NCI-H1092 (cell line): ENCODE measurements at places on chromosomes 6 and 20.

DNA sequence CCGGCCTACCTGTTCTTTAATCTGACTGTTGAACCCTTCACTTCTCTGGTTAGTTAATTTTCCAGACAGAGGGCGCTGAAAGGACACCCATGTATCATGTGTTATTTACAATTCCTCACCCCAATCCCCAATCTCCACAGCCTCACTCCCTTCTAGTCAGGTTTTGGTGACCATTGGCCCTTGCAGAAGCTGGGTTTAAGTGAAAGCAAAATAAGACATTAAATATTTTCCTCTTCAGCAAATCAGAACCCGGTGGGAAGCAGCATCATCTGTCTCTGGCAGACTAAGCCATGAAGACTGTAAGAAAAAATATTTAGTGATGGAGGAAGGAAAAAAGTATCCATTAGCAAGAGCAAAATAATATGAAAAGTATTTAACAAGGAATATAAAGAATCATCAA, 9.4 kb upstream of the HLA-DQA1 start:
- DNase-seq, result no peak

- DNase-seq, result no peak
Measured at GRCh38 chr6:94735270-94735669, 842.1 kb upstream of the MANEA start.

DNA sequence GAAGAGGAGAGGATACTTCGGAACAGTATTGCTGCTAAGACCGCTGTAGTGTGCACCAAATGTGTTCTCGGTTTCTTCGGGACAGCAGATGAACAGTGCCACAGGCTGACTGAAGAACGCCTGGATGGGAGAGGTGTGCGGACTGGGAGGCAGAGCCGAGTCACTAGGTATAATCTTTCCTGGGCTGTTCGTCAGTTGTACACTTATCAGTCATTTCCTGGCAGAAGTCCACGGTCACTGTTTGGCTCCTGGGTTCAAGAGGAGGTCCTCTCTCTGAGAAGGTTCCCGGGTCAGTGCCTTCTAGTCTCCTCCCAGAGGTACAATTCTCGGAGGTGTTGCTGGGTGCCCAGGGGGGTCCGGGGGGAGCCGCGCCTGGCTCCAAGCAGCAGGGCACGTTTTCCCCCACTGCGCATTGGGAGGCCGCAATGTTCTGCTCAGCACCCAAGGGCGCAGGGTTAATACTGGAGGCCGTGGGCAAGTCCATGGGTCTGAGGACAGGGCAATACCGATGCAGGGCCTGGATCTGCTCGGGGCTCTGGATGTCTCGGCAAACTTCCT, 38.1 kb downstream of the GJA10 start:
- DNase-seq, result no peak

DNA sequence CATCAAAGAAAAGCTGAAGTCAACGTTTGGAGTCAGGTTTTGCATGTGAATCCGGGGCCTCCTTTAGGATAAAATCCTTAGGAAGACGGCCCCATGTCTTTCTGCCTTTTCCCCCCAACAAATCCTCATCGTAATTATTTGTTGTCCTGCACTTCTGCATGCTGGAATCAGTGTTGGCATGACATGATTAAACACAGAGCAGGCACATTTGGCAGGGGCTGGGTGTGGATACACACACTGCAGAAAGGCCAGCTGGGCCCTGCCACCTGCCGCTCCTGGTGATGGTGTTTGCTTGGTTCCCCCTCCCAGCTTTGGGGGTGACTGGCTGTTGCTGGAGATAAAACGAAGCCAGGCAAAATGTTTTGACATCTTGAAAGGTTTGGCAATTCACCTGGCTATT, 46.3 kb upstream of the FOXA2 start:
- DNase-seq, result peak; percentile 57

DNA sequence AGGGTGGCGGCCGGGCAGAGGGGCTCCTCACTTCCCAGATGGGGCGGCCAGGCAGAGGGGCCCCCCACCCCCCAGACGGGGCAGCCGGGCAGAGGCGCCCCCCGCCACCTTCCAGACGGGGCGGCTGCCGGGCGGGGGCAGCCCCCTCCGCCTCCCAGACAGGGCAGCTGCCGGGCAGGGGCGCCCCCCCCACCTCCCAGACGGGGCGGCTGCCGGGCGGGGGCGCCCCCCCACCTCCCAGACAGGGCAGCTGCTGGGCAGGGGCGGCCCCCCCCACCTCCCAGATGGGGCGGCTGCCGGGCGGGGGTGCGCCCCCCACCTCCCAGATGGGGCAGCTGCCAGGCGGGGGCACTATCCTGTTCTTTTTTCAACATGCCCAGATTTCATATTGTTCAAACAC, 78.2 kb upstream of the DST start:
- no peak for DNase-seq

GRCh38 chr6:57262901-57263694, 41.0 kb upstream of the RAB23 start:
- DNase-seq, result no peak

DNA sequence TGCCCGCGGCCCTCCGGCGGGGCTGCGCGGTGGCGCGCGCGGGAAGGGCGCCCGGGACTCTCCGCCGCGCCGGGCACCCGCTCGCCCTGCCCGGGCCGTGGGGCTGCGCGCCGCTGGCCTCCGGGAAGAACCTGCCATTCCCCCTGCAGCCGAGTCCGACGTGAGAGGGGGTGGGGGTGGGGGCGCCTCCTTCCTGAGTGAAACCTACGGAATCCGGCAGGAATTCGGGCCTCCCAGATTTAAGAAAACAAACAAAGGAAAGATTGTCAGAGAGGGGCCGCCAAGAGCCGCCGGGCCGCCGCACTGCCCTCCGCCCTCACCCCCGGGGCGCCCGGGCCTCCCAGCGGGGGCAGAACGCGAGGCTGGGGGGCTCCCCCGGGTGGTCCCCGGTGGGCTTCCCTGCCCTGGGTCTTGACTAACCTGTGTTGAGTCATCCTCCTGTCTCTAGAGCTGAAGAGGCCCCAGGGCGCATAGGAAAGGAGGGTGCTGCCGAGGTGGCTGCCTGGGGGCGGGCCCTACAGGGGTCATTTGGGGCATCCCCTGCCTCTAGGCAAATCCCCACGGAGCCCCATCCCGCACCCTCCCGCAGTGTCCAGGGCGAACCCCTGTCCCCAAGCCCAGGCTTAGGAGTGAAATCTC, 42.2 kb upstream of the FOXP4 start:
- DNase-seq, result no peak

- DNase-seq, result no peak
Measured at GRCh38 chr6:167565884-167566599, 241.2 kb downstream of the TTLL2 start.

GRCh38 chr6:168007592-168008338, 10.3 kb downstream of the KIF25 start:
- no peak for DNase-seq

- DNase-seq, result no peak
Measured at GRCh38 chr20:49823152-49823847, 10.7 kb downstream of the SLC9A8 start.

GRCh38 chr6:169230946-169231789, 22.5 kb downstream of the THBS2 start:
- DNase-seq, result no peak

GRCh38 chr6:3336066-3336786, 77.5 kb downstream of the PSMG4 start:
- DNase-seq, result no peak

DNA sequence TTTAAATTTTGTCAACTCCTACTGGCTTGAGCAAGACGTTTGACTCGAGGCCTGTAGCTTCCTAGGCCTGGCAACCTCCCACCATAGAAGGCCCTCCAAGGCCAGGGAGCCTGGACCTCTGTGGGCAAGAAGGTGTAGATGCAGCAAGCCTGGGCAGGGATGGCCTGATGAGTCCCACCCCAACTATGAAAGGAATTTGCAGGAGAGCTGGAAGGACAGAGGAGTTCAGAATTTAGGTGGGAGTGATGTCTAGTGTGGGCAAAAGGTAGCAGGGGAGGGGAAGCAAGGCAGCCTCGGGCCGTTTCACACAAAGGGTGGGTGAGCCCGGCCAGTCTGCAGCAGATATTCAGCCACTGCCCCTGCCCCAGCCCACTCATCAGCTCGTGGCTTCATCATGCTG, 245.2 kb downstream of the CDH26 start:
- DNase-seq, result no peak

DNA sequence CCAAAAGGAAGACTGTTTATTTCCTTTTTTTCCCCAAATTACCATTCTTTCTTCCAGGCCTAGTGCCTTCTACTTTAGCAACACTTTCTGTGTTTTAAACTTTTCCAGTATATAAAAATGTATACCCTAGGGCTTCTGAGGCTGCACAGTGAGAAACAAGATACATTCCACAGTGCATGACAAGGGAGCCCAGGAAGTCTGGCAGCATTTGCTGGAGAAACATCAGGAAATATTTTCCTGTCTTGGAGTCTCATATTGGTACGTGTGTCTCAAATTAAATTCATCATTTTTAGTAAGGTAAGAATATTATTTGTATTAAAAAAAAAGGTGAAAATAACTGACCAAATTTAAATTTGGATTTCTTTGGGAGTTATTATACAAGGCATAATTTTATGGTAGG, 662.6 kb downstream of the RFPL4B start:
- no peak for DNase-seq

GRCh38 chr6:43987838-43988439, 139.3 kb downstream of the MRPL14 start:
- DNase-seq, result no peak

DNA sequence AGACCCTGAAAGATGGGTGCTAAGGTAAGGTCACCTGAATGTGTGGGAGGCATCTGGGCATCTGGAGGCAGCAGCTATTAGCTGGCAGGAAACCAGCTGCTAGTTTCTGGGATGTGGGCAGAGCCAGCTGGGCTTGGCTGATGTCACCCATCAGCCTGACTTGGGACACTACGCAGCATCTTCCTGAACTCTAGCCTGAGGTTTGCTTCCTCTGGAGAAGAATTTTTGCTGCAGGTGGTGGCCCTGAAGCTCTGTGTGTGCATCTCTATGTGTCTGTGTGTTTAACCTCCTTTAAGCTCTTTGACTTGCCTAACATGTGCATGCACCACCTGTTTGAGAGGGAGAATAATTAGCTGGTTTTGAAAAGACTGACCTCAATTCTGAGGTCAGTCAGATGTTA, 465.1 kb upstream of the CHD6 start:
- DNase-seq, result no peak

GRCh38 chr20:62031462-62032092, 34.1 kb downstream of the TAF4 start:
- no peak for DNase-seq

DNA sequence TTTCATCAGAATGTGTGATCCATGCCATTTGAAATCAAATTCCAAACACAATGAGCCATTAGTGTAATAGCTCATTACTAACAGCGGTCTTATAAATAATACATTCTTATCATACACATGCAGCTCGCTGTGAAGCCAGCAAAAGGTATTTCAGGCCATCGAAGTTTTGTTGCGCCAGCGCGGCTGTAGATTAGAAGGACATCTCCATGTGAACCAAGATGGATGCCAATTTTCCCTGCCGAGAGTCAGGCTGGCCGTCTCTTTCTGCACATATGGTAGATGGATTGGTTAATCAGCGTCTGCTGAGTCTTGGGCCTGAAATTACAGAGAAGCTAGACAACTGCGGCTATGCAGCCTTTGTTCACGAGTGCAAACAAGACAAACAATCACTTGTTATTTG, 44.1 kb downstream of the CFAP61 start:
- DNase-seq, result no peak

GRCh38 chr6:66623050-66623449, 916.0 kb upstream of the EYS start:
- DNase-seq, result no peak

GRCh38 chr20:63980317-63980805, 571 bp upstream of the PRPF6 start:
- no peak for DNase-seq

DNA sequence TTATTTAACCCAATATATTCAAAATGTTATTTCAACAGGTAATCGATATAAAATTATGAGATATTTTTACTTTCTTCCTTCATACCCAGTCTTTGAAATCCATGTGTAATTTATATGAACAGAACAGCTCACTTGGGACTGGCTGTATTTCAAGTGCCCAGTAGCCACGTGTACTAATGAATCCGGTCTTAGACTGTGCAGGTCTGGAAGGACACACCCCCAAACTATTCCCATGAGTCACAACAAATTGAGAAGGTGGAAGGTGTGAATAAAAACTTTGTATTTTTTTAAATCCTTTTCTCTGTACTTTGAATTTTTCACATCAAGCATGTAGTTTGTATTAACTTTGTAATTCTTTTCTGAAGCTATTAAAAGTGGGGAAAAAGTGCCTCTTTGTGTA, 2.8 kb downstream of the UNC5CL start:
- no peak for DNase-seq

GRCh38 chr6:20038410-20039204, 173.7 kb downstream of the MBOAT1 start:
- DNase-seq, result no peak

DNA sequence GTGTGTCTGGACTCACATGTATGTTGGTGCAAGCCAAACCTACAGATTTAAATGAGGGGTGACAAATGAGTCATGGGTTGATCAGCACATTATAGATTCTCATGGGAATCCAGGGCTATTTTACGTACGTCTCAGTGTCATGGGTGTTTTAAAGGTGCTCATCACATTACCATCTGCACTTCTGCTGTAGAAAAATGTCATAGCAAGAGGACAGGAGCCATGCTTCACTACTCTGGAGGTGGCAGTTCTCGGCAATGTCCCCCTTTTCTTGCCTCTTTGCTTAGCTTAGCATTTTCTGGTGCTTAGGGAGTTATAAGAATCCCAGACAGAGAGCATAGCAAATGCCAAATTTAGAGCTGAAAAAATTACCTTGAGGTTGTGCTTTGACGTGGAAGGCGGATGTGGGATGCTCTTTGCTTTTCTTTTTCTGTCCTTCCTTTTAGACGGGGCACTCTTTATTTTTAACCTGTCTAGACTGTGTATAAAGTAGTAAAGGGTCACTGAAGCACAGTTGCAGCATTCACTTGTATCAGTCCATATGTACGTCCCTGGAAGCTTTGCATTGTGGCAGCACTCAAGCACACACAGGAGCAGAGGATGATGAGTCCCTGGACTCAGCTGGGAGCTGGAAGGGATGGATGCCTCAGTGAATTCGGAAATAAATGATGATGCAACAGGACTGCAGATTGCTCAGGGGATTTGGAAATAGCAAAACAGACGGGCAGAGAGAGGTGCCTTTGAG, 139.7 kb downstream of the SYNDIG1 start:
- no peak for DNase-seq

GRCh38 chr20:64212755-64213154, 42.8 kb upstream of the PCMTD2 start:
- DNase-seq, result no peak

- no peak for DNase-seq
Measured at GRCh38 chr6:82641677-82642076, 278.1 kb downstream of the TPBG start.

- no peak for DNase-seq
Measured at GRCh38 chr20:22836877-22837276, 198.2 kb upstream of the SSTR4 start.

- no peak for DNase-seq
Measured at GRCh38 chr6:3159805-3160781, 2.7 kb upstream of the TUBB2A start.

DNA sequence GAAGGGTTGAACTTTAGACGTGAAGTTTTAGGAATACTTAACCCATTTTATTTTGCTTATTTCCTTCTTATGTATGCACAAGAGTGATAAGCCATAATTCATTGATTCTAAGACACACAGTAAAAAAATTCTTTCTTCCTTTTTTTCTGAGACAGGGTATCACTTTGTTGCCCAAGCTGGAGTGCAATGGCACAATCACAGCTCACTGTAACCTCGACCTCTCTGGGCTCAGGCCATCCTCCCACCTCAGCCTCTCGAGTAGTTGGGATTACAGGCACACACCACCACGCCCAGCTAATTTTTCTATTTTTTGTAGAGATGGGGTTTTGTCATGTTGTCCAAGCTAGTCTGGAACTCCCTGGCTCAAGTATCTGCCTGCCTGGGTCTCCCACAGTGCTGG, 116.6 kb upstream of the RNF24 start:
- DNase-seq, result no peak
